ENCODE measurements at places on chromosomes 5 and 9.

GRCh38 chr9:14336244-14336643, 22.3 kb upstream of the NFIB start:
- DNase-seq: no peak

- no peak for DNase-seq
These were observed 65.2 kb upstream of the MAP1B start for GRCh38 chr5:72042097-72042496.

DNA sequence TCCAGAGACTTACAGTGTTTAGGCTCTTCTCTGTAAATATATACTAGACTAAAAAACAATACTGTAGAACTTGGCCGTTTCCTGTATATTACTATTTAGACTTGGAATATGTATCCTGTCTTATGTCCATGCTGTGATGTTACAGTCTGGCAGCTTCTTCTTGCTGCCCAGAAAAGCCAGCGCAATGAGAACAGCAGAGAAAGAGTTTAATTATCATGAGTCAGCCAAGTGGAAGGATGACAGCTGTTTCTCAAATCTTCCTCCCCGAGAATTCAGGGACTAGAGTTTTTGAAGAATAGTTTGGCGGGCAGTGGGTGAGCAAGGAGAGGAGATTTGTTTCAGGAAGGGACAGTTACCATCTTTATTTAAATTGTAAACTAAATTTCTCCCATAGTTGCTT, 37.5 kb downstream of the NAA35 start:
- DNase-seq: no peak

DNA sequence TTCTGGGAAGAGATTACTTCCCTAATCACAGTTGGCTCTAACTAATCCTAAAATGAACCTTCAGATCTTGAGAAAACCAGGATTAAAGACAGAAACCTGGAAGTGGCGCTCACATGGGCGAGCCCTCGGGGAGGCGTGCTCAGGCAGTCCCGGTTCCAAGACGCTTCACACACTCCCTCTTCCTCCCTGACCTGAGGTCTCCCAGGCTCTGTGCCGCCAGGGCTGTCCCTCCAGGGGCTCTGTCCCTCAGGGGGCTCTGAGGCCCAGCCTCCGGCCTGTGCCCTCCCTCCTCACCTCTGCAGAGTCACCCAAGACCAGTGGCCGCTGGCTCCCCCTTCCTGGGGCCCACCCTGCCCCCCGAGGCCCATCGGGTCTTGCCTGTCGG, 10.2 kb downstream of the SLC9A3 start:
- DNase-seq: no peak

DNA sequence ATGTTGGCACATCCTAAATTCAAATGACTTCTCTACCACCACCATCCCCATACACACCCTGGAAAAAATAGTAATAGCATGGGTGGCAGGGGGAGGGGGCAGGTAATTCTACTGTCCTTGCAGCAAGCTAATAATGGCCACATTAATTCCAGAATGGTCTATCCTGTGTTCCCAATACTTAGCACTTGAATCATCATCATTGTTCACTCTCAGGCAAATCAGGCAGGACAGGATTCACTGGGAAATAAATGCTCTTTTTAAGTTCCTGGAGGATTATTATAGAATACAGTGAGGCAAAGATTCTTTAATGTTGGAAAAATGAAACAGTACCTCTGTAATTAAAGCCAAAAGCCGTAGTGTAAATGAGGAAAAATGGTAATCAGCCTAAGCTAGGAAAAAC, 254.5 kb downstream of the ARRDC3 start:
- no peak for DNase-seq

GRCh38 chr9:112925058-112925641, 34.5 kb upstream of the SLC46A2 start:
- no peak for DNase-seq

DNA sequence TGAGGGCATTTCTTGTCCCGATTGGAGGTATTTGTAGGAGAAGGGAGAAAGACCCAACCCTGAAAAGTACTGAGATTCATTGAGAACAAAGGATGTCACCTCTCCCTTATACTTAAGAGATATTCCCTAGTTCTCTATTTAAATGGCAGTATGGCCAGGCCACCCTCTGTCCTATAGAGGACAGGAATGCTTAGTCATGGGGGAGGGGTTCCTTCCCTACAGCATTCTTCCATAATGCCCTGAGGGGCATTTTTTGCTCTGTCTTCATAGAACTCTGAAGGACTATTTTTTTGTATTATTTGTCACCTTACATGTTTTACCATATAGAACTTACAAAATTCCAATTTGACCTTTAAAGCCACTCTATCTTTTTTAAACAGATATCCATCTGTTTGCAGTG, 176.3 kb downstream of the TMEM161B start:
- DNase-seq: no peak

- no peak for DNase-seq
These were observed 20.8 kb downstream of the KYAT1 start for GRCh38 chr9:128860937-128861336.

DNA sequence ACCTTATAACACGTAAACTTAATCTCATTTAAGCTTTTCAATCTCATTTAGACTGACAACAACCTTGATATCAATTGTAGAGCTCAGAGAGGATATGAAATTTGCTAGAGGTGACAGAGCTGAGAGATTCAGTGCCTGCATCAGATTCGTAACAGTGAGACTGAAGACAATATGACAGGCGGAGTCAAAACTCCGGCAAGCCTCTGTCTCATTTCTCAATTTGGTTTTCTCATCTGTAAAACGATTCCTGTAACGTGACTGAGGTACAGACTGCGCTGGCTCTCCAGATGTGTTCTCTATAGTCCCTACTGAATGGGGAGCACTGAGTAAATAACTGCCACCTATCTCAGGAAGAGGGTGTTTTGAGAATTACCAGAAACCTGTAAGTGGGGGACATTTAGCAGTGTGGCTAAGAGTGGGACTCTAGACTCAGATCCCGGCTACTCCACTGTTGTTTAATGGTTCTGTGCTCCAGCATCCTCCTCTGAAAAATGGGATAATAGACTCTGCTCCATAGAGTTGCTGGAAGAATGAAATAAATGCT, 3.0 kb upstream of the MCIDAS start:
- DNase-seq: no peak

- DNase-seq: no peak
These were observed 174.8 kb downstream of the COL23A1 start for GRCh38 chr5:178415353-178415752.

GRCh38 chr9:6484210-6484609, 71.2 kb downstream of the UHRF2 start:
- DNase-seq: no peak

- peak; percentile 23 for DNase-seq
These were observed 16.6 kb upstream of the HEMGN start for GRCh38 chr9:97954550-97954989.

DNA sequence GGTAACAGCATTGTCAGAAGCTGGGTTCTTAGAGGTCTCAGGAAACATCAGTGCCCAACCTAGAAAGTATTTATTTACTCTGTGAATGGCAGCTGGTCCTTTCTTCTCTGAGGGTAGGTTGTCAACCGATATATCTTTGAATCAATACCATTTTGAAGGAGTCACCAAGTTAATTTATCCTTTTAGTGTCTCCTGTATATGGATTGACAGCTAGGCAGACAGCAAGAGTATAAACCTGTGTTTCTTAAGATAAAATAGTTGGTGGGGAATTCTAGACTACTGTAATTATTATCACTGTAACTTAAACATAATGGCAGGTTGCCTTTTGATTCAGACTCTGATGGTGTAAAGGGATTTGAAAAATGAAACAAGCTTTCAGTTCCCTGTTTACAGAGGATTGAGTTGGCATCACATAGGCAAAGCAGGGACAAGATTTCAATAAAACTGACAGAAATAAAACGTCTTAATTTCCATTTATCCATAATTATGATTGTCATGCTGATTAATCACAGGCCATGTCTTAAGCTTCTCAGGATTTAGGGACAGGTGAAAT, 190.8 kb upstream of the HAPLN1 start:
- DNase-seq: no peak

Data from stimulated activated CD4-positive, alpha-beta T cell treated with anti-CD3 and anti-CD28 coated beads, Interleukin-1b, Interleukin-23, amount 100 ng/mL, for 1 hour (primary cell).